ENCODE measurements at places on chromosomes 13 and 19. TPM values are rescaled to one million over a fixed set of nuclear protein-coding genes. Genes with fewer than 3 reads are reported as not detected.

GRCh38 chr13:101575581-101575980, 123.1 kb downstream of the ITGBL1 start:
- no peak overlapping the region for H3K27ac ChIP-seq
- H3K27me3 ChIP-seq, result no peaks in the 10 kb centered on the region
- no peaks in the 10 kb centered on the region for H3K36me3 ChIP-seq
- H3K4me1 ChIP-seq, result no peaks in the 10 kb centered on the region
- DNase-seq, result no peak

- DNase-seq, result peak; percentile 50
- peaks cover 9% of the 10 kb centered on the region for H3K4me1 ChIP-seq
- peak overlapping the region; percentile 93 for H3K4me3 ChIP-seq
- H3K36me3 ChIP-seq, result no peaks in the 10 kb centered on the region
- peaks cover 3% of the 10 kb centered on the region for H3K27me3 ChIP-seq
Observed at GRCh38 chr19:10230173-10230860, 814 bp downstream of the S1PR2 start.

DNA sequence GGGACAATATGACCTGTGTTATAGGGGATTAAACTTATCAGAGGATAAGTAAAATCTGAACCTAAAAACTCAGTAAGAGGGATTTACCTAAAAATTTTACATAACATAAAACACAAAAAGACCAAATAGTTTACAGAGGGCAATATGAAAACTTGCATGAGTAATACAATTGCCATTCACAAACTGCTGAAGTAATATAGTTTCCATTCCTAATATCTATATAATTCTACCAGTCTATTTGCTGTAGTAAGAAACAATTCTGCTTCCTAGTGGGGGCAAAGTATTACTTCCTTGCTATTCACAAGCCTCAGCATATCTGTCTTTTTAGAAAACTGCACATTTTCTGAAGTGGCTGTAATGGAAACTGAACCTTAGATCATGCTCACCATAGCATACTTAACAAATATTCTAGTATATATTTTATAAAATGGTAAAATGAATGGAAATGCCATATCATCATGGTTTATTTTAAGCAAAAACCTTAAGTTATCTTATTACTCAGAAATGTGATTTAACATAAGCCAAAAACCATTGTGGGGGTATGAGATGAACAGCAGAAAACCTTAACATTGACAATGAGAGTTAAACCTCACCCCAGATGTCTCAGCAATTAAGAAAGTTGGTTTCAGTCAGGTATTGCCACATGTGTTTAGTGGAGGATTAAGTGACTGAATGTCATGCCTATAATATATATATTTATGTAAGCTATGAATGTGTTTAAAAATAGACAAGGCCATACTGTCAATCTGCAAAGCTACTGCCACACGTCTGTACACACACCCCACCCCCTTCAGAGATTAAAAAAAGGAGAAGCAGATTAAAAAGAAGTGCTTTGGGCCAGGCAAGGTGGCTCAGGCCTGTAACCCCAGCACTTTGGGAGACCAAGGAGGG, 136.8 kb downstream of the MIPEP start:
- H3K27ac ChIP-seq, result no peak overlapping the region
- H3K36me3 ChIP-seq, result no peaks in the 10 kb centered on the region
- no peak for DNase-seq
- no peaks in the 10 kb centered on the region for H3K27me3 ChIP-seq

DNA sequence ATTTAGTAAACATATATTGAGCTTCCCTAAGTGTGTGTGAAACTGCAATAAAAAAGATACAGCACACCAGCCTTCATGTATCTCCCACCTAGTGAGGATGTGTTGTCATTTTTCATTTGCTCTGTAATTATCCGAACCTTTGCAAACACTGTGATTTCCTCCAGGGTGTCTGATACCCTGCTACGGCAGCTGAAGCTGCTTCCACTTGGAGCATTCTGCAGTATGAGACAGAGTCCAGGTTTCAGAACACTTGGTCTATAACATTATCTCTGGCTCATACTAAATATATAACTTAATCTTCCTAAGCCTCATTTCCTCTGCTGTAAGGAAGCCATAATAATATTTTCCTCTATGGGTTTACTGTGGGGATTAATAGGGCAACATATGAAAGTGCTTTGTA, 1338.1 kb upstream of the SLC10A2 start:
- no peak for DNase-seq
- H3K27me3 ChIP-seq, result no peaks in the 10 kb centered on the region
- H3K27ac ChIP-seq, result no peak overlapping the region
- H3K36me3 ChIP-seq, result no peaks in the 10 kb centered on the region

GRCh38 chr19:31408460-31409124, 59.4 kb upstream of the TSHZ3 start:
- H3K4me3 ChIP-seq, result no peak overlapping the region
- peaks cover 5% of the 10 kb centered on the region for H3K4me1 ChIP-seq
- H3K36me3 ChIP-seq, result no peaks in the 10 kb centered on the region
- no peaks in the 10 kb centered on the region for H3K27me3 ChIP-seq

DNA sequence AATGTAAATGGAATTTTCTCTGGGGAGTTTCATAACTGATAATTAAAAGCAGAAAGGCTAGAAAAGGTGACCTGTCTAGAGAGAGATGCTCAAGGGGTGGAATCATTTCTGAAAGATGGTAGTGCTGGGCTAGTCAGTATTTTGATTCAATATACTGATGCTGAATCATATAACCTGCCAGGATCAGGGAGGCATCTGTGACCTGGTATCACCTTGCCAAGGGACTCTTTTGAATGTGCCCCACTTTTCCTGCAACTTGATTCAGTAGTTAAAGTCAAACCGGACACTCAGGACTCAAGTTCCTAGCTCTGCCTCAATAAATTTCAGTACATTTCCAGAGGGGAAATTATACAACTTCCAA, 15.8 kb downstream of the LCP1 start:
- H3K4me3 ChIP-seq, result no peak overlapping the region
- no peaks in the 10 kb centered on the region for H3K36me3 ChIP-seq
- DNase-seq, result no peak
- H3K4me1 ChIP-seq, result peaks cover 12% of the 10 kb centered on the region

- no peak for DNase-seq
- no peak overlapping the region for H3K4me3 ChIP-seq
- H3K27ac ChIP-seq, result no peak overlapping the region
- H3K27me3 ChIP-seq, result no peaks in the 10 kb centered on the region
- no peaks in the 10 kb centered on the region for H3K4me1 ChIP-seq
Observed at GRCh38 chr19:30807278-30807677, 435.1 kb downstream of the ZNF536 start.

DNA sequence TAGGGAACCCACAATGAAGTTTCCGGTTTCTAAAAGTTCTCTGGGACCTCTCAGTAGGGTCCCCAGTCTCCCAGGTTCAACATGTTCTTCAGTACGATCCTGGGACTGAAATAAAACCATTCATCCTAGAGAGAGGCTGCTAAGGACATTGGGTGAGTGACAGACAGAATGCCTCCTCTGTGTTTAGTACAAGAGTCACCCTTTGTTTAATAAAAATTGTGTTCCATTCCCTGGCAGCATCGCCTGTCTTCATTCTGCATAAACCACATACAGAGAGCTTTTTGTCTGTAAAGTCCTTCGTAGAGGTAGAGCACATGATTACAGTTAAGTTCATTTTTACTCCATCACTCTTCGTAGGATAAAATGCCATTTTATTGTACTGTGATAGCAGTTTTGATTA, 95.3 kb upstream of the GPR12 start:
- H3K4me3 ChIP-seq, result no peak overlapping the region
- peaks cover 43% of the 10 kb centered on the region for H3K27me3 ChIP-seq
- DNase-seq, result no peak
- H3K27ac ChIP-seq, result no peak overlapping the region

- H3K27ac ChIP-seq, result no peak overlapping the region
- no peaks in the 10 kb centered on the region for H3K36me3 ChIP-seq
Observed at GRCh38 chr13:41512441-41512840, 55.1 kb downstream of the RGCC start.

DNA sequence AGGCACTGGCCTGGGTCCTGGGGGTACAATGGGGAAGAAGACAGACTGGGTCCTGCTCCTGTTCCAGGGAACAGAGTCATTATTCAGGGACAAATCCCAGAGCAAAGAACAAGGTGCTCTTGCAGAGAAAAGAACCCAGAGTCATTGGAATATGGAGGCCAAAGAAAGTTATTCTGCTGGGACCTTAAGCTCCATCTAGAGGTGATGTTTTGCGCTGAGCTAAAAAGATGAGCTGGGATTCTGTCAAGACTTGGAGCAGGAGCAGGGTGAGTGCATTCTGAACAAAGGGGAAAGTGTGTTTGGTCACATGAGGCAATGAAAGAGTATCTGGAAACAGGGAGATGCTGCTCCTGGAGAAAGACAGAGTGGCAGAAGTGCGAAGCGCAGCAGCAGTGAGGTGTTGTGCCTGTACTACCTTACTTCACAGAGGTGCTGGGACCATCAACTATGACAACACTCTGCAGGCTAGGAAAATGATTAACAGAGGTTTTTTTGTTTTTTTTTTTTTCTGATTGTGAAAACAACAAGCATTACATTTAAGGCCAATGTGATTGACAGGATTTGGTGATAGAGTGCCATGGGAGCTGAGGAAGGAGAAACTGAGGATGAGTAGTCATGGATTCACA, 95.3 kb upstream of the TNFSF11 start:
- no peak overlapping the region for H3K4me3 ChIP-seq
- H3K27ac ChIP-seq, result no peak overlapping the region
- no peak for DNase-seq
- H3K27me3 ChIP-seq, result no peaks in the 10 kb centered on the region

DNA sequence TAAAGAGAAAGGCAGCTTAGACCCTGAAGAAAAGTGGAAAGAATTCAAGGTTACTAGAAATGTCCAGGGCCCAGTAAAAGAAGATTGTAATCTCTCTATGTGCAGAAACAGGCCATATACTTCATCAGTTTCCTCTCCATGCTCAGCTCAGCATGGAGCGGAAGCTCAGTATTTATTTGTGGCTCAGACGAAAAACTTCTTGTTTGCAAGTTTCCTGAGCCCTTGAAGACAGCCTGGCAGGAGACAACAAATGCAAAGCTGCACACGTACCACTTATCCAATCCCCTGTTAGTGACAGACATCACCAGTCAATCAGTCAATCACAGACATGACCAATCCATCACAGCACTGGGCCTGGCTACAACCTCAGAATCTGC, 8.1 kb upstream of the KLF2 start:
- peak overlapping the region; percentile 54 for H3K27ac ChIP-seq
- H3K4me1 ChIP-seq, result peaks cover 17% of the 10 kb centered on the region
- H3K4me3 ChIP-seq, result no peak overlapping the region
- DNase-seq, result no peak
- no peaks in the 10 kb centered on the region for H3K27me3 ChIP-seq
- no peaks in the 10 kb centered on the region for H3K36me3 ChIP-seq

GRCh38 chr19:35518313-35518712, 4.9 kb upstream of the DMKN start:
- H3K27ac ChIP-seq, result no peak overlapping the region
- no peaks in the 10 kb centered on the region for H3K27me3 ChIP-seq
- no peaks in the 10 kb centered on the region for H3K36me3 ChIP-seq
- no peaks in the 10 kb centered on the region for H3K4me1 ChIP-seq
- DNase-seq, result no peak
- no peak overlapping the region for H3K4me3 ChIP-seq

- H3K36me3 ChIP-seq, result no peaks in the 10 kb centered on the region
- DNase-seq, result no peak
Observed at GRCh38 chr19:41853768-41854167, 6.3 kb upstream of the RPS19 start.

DNA sequence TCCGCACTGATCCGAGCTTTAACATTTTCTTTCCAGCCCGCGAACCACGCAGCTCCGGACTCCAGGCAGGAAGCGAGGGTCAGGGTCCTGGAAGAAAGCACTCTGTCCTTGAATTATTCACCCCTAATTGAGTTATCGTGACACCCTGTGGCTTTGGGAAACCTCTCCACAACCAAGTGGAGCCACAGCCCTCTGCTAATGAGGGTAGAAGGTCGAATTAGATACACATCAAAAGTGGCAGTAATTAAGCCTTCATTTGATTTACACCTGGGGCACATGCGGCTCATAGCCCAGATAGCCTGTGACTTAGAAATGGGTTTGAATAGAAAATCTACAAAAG, 15.9 kb upstream of the RNF17 start:
- no peaks in the 10 kb centered on the region for H3K36me3 ChIP-seq
- peaks cover 17% of the 10 kb centered on the region for H3K4me1 ChIP-seq
- no peak for DNase-seq
- no peak overlapping the region for H3K27ac ChIP-seq
- H3K27me3 ChIP-seq, result peaks cover 39% of the 10 kb centered on the region
- peak overlapping the region; percentile 45 for H3K4me3 ChIP-seq

- no peaks in the 10 kb centered on the region for H3K27me3 ChIP-seq
- peaks cover 39% of the 10 kb centered on the region for H3K4me1 ChIP-seq
- peak; percentile 70 for DNase-seq
- peak overlapping the region; percentile 56 for H3K27ac ChIP-seq
- peaks cover 5% of the 10 kb centered on the region for H3K36me3 ChIP-seq
- H3K4me3 ChIP-seq, result no peak overlapping the region
Observed at GRCh38 chr13:23654111-23655110, 84.2 kb downstream of the TNFRSF19 start.

DNA sequence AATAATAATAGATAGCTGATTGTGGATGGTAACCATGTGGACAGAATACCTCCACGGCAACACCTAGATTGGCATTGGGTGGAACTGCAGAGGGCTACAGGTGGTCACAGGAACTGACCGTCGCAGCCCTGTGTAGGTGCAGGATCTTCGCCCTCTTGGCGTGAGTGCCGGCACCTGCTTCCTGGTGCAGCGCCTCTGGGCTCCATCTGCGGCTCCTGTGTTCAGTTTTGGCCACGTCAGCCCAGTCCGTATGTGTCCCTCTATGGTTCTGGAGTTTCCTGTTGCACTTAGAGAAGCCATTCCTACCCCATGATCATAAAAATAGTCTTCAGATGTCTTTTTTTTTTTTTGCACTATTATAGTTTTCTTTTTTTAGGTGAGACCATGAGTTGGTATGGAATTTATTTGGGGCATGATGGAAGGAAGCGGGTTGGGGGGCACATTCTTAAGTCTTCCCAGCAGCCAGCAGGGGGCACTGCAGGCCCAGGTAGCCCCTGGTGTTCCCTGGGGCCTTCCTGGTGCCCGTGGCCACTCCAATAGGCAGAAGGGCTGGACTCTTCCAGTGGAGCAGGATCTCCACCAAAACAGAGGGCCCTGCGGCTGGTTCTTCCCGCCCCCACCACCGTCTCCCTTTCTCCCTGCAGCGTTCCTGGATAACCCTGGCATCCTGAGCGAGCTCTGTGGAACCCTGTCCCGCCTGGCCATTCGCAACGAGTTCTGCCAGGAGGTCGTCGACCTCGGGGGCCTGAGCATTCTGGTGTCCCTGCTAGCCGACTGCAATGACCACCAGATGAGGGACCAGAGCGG, 10.1 kb upstream of the SLC25A42 start:
- no peaks in the 10 kb centered on the region for H3K4me1 ChIP-seq
- peak; percentile 59 for DNase-seq
- no peak overlapping the region for H3K27ac ChIP-seq
- no peak overlapping the region for H3K4me3 ChIP-seq
- no peaks in the 10 kb centered on the region for H3K27me3 ChIP-seq
- H3K36me3 ChIP-seq, result peaks cover 53% of the 10 kb centered on the region

GRCh38 chr13:64371461-64371860, 2858.7 kb downstream of the PCDH9 start:
- no peak overlapping the region for H3K27ac ChIP-seq
- H3K4me1 ChIP-seq, result no peaks in the 10 kb centered on the region
- no peak overlapping the region for H3K4me3 ChIP-seq
- DNase-seq, result no peak
- no peaks in the 10 kb centered on the region for H3K36me3 ChIP-seq
- no peaks in the 10 kb centered on the region for H3K27me3 ChIP-seq

The SIGLEC5 gene
- not detected for total RNA-seq

The NTN5 gene
- total RNA-seq, result 0.42 TPM

The CPB2 gene
- total RNA-seq, result not detected

The SIGLEC8 gene
- total RNA-seq, result not detected

The TJP3 gene
- 0.41 TPM for total RNA-seq

The MYH14 gene
- total RNA-seq, result 119 TPM

The MAN2B1 gene
- 16.0 TPM for total RNA-seq
